ENCODE measurements at places on chromosomes 4 and X.

DNA sequence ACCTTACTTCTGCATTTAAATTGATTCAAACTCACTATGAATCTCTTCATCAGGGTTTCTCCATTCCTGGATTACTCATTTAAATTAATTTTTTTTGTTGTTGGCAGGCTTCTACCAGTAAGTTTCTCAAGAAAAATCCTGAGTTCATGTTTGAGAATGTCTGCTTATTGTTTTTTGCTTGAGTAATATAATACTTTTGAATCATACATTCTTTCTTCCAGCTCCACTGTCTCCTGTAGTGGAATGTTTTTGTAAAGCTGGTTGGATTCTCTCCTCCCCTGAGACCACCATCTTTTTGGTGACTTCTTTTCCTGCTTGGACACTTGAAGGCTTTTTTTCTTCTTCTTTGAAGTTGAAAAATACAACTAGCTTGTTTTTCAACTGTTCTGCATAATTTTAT, 4.3 kb upstream of the MID1IP1 start:
- DNase-seq = no peak

GRCh38 chr4:145420595-145421214, 60.9 kb upstream of the SMAD1 start:
- no peak for DNase-seq

DNA sequence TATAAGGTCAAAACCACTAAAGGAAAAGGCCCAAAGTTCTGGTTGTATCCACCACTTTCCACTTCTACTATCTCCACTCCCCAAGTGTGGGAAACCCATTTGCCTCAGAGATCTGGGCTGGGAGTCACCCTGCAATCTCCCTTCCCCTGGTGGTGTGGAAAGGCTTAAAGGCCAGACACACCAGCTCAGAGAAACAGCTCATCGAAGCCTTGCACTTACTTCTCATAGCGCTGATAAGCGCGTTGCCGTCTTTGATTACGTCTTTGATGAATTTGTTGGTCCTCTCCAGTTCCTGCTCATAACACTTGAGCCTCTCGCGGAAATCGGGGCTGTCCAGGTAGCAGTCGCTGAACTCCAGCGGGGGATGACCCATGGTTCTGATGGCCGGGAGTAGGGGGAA, 647 bp downstream of the OPHN1 start:
- DNase-seq = no peak

DNA sequence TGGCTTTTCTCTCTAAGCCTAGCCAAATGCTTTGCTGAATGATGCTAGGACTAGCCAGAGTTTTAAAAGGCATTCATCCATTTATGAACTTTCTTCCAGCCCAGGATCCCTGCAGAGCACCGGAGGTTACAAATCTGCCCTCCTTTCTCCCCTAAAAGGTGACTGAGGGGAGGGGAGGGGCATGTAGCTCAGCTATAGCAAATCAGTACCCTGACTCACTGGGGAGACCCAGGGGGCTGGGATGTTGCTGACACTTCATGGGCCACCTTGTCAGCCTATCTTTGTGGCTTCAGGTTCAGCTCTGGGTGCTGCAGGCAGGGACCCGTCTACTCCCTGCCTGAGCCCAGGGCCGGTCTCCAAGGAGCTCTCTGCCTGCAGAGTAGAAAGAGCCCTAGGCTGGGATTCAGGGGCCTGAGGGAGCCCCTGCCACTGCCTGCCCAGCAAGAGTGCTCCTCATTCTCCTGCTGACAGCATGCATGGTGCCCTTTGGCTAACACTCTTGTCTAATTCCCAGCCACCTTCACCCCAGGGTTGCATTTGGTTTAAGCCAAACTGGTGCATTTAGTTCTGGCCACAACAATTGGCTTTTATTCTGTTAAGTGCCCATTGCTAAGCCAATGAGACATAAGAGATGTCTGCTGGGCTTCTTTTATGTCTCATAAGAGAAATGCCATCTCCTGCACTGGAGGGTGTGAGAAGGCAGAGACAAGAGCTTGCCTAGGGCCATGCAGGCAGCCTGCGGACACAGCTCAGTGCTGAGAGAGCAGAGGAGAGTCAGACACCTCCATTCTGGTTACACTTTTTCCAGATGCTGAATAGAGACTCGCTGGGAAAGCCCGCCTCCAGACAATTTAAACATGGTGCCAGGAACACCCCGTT, 11.9 kb upstream of the UBA6 start:
- no peak for DNase-seq

Measured in LoVo (cell line).